ENCODE measurements at places on chromosomes 16 and 17.

DNA sequence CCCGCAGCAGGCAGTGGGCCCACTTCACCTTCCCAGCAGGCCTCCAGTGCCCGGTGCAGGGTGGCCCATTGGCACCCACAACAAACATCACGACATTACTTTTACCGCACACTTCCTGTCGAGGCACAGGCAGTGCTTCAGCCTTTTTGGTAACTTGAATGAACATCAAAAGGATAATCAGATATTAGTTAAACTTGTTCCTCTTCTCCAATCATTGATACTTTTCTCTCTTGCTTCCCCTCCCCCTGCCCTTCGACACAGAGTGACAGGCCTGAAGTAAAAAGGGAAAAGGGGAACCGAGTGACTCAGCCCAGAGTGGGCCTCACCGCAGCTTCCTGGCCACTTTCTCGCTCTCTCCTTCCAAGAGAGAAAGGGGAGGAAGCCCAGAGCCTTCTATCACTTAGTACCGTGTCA, 507.0 kb downstream of the MAF start:
- DNase-seq, result peak; percentile 92

GRCh38 chr16:85369741-85370528, 243.2 kb upstream of the GSE1 start:
- DNase-seq, result peak; percentile 22

DNA sequence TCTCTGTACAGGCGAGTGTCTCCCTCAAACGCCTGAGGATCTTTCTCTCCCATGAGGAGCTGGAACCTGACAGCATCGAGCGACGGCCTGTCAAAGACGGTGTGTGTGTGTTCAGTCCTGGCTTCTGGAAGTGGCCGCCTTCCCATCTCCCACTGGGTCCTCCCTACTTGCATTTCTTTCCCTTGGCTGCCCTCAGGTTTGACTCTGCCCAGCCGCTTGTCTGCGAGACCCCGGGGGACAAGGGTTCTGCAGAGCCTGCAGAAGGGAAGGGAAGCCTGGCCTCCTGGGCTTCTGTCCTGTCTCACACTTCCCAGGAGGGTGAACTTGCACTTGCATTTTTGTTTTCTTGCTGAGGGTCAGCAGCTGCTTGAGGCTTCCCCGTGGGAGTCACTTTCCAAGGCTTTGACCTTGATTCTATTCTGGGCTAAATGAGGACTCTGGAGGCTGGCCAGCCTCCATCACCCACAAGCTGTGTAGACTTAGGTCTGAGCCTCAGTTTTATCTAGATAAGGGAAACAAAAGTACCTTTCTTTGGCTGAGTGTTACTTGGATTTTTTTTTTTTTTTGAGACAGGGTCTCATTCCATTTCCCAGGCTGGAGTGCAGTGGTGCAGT, 122.3 kb downstream of the ABCC1 start:
- no peak for DNase-seq

DNA sequence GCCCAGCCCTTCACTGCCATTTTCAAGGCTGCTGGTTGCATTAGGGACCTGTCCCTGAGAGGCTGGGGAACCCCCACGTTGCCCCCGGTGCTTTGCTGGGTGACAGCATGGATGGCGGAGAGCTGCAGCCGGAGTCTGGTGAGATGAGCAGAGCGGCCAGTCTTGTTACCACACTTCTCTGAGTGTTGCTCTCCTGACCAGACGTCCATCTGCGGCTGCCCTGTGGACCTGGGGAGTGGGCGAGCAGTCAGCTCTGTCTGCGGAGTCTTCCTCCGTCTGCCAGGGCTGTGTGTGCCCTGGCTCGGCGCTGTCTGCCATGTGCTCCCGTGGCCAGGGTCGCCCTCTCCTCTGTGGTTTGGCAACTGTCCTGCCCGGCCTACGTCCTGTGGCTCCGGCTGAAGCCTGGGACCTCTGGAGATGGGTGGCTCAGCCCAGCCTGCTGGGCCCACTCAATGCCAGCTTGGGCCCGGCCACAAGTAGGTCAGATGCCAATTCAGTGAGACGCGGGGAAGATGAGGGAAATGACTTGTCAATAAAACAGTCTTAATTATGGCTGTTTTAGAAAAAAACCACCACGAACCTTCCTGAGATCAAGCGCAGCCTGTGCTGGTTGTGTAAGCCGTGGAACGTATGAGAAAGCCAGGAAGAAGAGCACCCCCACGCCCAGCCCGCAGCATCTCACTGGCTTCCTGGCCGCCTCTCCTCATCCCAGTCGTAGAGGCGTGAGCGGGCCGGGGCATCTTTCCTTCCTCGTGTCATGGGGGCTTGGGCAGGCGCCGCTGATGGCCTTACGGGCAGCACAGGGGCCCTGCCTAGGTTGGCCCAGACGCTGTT, 7.9 kb downstream of the KCTD5 start:
- DNase-seq, result no peak

DNA sequence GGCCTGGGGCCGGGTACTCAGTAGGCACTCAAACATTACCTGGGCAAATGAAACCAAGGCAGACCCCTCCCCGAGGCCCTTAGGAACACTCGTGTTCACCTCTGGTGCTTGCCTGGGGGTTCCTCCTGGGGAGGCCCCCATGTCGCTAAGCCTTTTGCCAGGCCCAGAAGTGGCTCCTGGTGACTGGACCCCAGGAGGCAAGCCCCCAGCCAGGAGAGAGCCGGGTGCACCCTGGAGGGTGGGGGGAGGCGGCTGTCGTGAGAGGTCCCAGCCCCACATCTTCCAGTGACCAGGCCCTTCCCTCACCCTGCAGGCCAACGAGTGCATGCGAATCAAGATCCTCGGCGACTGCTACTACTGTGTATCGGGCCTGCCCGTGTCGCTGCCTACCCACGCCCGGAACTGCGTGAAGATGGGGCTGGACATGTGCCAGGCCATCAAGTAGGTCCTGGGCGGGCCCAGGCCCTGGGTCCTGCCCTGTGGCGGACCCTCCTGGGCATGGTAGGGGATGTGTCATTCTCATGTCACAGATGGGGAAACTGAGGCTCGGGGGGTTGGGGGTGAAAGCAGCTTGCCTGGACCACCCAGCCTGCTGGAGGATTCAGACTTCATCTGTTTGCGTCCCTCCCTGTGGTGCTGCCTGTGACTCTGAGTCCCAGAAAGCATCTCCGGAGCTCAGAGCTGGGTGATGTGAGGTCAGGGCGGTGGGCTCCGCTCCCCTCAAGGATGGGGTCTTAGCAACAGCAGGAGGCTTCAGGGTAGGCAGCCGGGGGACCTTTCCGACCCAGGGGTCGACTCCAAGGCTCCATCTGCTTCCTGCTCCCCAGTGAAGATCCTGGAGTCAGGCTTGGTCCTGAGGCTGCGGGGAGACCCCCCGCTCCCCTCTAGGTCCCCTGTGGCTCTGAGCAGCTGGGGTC, 32.5 kb downstream of the ADCY7 start:
- no peak for DNase-seq

- DNase-seq, result no peak
Measured at GRCh38 chr17:63099425-63099824, 133.4 kb downstream of the TANC2 start.

GRCh38 chr17:50604513-50604912, 30.2 kb upstream of the ABCC3 start:
- DNase-seq, result no peak

GRCh38 chr16:22188595-22189442, 17.3 kb upstream of the EEF2K start:
- DNase-seq, result peak; percentile 22

Measured in bone marrow (tissue), 2 donors.